Activated CD8-positive, alpha-beta memory T cell treated with anti-CD3 and anti-CD28 coated beads, Interleukin-2, amount 50 U/mL, for 48 hours (primary cell): ENCODE measurements at places on chromosomes 4 and X.

- no peak for DNase-seq
Measured at GRCh38 chr4:134078230-134078914, 123.2 kb downstream of the PABPC4L start.

DNA sequence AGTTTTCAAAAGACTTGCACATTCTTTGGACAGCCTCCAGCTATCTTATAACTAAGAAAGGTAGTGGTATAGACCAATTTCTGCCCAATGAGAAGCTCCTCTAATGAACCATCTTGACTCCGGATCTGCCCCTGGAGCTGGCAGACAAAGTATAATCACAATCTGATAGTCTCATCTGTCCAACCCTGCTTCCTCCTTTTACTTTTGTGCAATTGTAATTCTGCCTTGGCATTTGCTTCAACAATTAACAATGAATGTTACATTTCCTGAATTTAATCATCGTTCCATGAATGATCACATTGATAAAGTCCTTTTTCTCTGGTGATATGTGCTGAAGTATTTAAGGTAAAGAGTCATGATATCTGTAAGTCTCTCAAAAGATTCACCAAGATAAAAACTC is 27.8 kb downstream of the FRYL start:
- DNase-seq, result no peak

- no peak for DNase-seq
Measured at GRCh38 chr4:113783289-113783688, 21.8 kb upstream of the CAMK2D start.

DNA sequence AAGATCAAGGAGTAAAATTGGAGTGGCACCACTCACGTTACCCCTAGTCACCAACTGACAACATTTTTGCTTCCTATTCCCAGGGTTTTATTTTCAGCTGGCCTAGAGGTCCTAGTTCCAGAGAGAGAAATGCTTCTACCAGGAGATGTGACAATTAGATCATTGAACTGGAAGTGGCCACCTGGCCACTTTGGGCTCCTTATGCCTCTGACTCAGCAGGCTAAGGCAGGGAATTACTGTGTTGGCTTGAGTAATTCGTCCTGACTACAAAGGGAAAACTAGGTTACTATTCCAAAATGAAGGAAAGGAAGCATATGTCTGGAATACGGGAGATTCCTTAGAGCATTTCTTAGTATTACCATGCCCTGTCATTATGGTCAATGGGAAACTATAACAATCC is 831.6 kb upstream of the NDST4 start:
- DNase-seq, result no peak

DNA sequence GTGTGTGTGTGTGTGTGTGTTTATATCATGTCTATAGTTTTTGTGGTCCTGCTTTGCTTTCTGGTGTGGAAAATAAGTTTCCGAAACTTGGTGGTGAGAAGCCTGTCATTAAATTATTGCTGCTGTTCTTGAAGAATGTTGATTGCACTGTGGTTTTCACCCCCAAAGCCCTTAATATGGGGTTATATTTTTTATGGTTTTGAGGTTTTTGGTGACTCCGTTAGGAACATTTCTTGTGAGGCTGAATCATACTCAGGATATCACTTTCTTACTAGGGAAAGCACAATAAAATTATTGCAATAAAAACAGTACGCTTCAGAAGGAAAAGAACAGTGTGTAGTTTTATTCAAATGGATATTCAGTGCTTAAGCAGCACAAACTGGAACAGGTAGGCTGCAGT is 539.1 kb upstream of the MAGEB18 start:
- DNase-seq, result no peak

GRCh38 chr4:108881190-108881589 is 118.3 kb upstream of the ETNPPL start:
- DNase-seq, result no peak

DNA sequence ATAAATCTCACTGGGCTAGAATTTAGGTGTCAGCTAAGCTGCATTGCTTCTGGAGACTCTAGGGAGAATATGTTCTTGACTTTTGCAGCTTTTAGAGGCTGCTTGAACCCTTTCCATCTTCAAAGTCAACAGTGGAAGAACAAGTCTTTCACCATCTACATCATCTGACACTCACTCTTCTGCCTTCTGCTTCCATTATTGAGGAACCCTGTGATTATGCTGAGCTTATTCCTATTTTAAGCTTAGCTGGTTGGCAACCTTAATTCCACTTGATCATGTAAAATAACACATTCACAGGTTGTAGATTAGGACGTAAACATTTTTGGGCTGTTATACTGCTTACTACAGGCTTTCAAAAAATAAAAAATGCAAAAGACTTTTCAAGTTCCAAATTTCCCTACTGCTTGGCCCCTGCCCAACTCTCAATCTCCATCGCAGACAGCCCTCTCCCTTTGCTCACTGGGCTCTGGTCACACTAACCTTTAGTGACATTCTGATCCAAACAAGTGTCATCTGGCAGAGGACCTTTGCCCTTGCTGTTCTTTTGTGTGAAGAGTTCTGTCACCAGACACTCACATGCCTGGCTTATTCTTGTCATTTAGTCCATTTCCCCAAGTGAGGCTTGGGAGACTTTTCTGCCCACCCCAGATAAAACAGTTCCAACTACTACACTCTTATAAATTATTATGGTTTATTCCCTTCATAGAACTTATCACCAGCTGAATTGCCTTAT is 1056.0 kb downstream of the STIM2 start:
- DNase-seq, result no peak

DNA sequence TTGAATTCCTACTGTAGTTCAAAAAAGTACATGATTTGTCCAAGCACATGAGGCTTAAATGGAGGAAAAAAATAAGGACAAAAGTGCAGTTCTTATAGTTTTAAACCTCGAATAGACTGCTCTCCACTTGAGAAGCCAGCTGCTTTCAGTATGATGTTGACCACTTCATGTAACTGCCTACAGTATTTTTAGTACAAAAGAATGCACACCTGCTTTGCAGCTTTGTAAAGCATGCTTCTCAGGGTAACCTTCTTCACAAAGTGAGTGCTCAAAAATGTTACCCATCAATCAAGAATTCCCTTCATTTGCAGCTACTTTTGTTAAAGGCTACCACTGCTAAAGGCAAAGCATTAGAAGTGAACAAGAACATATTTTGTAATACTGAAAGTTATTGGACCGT is 83.4 kb upstream of the FAM47B start:
- no peak for DNase-seq

- DNase-seq, result no peak
Measured at GRCh38 chr4:83618991-83619645, 83.2 kb downstream of the GPAT3 start.

DNA sequence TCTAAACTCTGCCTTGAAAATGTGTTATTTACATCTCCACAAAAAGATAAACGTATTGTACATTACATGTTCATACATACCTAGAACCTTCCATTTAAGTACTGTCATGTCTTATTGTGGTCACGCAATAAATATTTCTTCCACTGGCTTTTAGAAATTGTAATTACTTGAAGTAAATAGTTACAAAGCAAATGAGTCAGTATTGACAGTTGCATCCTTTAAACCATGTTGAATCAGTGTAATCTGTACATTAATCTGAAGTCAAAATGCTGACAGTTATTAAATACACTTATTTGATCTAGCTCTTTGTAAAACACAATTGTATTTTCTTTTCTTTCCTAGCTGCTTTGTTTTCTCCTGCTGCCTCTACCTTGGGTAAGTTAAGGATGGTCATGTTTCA is 446.7 kb downstream of the EPHA5 start:
- DNase-seq, result no peak

- DNase-seq, result no peak
Measured at GRCh38 chr4:48058617-48059530, 42.3 kb downstream of the NIPAL1 start.

GRCh38 chr4:149031399-149031798 is 589.2 kb upstream of the NR3C2 start:
- no peak for DNase-seq

- no peak for DNase-seq
Measured at GRCh38 chr4:113880240-113881028, 99.0 kb downstream of the ARSJ start.

DNA sequence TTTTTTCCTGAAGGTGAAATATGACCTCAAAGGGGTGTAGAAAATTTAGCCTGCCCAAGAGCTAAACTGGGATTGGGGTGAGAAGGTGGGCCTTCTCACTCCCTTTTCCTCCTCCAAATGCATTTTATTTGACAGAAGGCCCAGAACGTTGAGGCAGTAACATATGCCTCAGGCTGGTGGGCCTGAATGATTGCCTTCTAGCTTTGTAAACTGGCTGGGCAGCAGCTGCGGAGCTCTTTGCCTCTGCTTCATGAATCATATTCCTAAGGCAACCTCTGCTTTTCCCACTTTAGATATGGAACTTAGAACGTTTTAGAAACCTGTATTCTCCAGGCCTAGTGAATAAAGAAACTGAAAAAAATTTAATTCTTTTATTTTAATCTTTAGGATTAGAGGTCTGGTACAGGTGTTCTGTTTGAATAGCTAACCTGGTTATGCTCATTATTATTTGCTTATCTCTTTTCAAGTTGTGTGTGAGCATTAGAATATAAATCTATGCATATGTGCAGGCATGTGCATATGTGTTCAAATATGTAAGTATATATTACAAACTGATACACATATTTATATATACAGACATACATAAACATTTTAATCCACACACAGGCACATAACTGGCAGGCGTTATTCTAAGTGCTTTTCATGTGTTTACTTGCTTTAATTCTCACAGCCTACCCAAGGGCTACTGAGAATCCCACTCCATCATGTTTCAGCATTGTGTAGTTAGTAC is 11.5 kb downstream of the PRDM8 start:
- DNase-seq, result no peak

DNA sequence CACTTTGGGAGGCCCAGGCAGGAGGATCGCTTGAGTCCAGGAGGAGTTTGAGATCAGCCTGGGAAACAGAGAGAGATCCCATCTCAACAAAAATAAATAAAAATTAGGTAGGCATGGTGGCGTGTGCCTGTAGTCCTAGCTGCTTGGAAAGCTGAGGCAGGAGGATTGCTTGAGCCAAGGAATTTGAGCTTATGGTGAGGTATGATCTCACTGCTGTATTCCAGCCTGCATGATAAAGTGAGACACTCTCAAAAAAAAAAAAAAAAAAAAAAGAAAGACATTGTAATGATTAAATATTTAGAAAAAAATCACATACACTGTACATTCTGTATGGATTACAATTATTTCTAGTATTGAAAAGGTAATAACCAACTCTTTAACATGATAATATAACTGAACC is 87.1 kb downstream of the SLIT2 start:
- DNase-seq, result no peak

DNA sequence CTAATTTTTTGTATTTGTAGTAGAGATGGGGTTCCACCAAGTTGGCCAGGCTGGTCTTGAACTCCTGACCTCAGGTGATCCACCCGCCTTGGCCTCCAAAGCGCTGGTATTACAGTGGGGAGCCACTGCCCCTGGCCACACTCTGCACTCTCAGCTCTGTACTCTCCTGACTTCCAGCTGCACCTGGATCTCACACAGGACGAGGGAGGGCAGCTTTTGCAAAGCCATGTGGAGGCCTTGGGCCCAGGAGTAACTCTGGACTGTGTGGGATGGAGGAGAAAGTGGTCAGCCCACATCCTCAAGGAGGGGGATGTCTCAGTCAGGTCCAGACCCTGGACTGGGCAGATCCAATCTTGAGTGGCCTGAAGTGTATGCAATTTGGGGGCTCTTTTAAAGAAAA is 23.0 kb downstream of the NAT8L start:
- DNase-seq, result peak; percentile 44

DNA sequence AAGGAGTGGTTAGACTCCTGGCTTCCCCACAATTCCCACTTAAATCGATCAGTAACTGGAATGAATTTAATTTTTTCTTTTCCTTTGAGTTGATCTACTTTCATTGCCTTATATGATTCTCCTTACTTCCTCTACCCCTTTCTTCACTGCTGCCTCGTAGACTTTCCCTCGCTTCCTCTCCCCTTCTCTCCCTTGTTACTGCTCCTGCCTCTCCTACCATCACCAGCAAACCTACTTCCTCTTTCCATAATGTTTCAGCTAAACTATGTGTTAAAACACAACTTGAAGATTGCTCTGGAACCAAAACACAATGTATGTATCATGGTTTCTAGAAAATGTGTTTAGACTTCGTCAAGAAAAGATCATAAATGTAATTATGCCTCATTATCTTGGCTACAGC is 132.0 kb upstream of the TET2 start:
- no peak for DNase-seq
